Kidney capillary endothelial cell (primary cell): ENCODE measurements at places on chromosomes 12 and 14.
A peak's percentile ranks its signal among the peaks of the same experiment; 100 is the strongest.

GRCh38 chr12:1607940-1608712, 13.7 kb upstream of the FBXL14 start:
- no peak for DNase-seq

DNA sequence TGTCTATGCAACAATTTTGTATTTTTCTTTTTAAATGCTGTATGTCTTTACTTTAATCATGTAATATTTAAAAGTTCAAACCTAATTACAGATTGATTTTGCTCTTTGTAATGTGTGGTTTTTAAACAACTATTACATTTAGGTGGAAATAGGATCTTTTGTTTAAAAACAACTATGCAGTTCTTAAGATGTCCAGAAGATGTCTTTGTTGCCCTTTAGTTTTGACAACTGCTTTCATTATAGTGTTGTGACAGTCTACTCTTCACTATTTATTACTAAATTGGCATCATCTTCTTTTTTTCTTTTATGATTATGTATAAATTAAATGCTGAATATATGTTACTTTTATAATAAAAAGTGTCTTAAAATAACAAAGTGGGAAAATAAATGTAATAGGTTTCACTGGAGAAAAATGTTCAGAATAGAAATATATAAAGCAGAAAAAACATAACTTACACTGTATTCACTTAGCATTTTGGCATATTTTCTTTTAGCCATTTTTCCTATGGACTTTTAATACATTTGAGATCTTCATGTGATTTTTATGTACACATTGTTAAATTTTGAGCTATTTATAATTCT, 27.1 kb upstream of the PCNX4 start:
- peak; percentile 33 for DNase-seq

- DNase-seq, result no peak
Observed at GRCh38 chr12:22518998-22519397, 25.3 kb downstream of the C2CD5 start.

DNA sequence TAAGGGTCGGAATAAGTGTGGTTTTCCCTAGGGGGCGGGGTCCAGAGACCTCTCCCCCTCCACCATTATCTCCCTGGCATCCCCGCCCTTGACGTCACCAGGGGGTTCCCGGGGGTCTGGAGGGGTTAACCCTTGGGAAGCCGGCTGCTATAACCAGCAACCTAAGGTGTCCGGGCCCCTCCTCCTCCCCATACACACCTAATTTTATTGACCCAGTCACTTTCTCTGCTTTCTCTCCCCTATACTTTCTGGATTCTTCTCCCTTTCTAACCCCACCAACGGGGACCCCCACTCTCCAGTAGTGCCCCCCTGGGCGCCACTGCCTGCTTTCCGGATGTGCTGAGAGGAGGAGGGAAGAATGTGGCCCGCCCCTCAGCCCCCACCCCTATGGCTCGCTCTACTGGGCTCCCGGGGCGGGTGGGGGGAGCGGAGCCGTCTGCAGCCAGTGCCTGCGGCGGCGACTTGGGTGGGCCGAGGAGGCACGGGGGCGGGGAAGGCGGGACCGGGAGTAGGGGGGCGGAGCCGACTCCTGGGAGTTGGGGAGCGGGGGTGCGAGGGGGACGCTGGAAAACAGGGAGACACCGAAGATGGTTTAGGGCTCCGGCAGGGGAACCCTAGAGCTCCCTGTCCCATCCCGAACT, 1.8 kb downstream of the GLI1 start:
- no peak for DNase-seq

DNA sequence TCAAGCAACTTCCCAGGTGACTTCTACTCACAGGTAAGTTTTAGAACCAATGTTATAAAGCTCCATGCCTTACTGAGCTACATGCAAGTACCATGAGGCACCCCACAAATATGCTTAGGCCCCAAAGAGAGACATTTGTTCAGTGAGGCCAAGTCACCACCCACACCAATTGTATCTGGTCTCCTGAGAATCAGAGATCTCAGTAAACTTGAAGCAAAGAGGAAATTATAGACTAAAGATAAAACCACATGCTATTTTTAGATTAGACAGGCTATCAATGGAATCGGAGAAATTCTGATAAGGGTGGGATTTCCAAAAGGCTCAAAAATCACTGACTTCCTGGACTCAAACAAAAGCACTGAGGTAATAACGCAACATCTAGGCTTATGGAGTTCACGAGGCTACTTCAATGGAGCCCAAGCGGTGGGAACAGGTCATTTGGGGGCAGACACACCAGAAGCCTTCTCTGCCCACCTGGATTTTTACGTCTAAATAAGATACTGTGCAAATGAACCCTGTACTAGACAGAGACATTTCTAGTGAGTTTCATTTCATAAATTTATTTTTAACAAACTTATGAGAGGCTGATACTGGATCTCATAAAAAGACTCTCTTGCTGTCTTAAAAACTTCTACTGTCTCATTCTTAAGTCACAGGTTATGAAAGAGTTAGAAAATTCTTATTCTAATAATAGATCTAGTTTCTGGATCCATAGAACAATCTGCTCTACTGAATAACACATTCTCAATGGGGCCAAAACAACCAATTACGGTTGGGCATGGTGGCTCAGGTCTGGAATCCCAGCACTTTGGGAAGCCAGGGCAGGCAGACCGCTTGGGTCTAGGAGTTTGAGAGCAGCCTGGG, 7.7 kb downstream of the SLC15A4 start:
- DNase-seq, result no peak

DNA sequence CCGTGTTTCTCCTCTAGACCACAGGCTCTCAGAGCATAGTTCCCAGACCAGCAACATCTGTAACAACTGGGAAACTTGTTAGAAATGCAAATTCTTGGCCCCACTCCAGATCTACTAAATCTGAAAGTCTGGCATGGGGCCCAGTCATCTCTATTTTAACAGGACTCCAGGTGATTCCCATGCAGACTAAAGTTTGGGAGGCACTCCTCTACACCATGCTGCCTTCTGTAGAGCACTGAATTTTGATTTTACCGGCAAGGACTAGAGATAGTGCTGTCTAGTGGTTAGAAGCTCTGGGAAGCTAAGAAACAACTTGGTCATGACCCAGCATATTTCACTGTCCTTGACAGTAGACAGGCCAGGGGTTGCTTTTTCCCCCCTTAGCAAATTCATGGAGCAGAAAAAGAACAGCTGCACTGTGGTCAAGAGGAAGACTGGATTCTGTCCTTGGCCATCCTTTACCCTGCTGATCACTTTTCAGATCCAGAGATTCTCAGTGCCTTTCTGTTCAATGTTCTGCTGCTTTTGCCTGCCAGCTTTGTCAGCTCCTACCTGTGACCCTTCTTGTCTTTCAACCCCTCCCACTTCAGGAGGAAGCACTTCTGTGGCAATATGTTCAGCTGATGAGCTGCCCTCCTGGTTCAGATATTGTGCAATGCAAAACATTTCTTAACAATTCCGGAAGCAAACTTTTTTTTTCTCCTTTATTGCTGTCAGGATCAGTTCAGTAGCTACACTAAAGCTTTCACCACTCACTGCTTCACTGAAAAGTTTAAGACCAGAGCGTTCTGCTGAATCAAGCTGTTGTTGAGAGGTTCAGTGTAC, 133.8 kb upstream of the NUDT4 start:
- no peak for DNase-seq

DNA sequence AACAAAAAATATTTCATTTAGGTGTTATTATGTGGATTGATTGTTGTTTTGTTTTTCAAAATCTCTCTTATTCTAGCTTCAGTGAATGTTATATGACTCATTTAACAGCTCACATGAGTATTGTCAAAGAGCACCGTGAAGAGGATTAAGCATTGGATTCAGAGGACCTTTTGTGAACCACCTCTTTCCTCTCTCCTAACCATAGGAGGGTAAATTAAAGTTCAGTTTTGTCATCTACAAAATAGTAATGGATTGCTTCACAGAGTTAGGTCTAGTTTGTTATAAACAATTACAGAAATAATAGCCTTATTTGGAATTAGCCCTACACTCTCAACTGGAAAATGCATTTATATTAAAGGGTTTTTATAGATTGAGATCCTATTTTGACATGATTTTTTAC, 962 bp upstream of the KERA start:
- DNase-seq, result no peak

DNA sequence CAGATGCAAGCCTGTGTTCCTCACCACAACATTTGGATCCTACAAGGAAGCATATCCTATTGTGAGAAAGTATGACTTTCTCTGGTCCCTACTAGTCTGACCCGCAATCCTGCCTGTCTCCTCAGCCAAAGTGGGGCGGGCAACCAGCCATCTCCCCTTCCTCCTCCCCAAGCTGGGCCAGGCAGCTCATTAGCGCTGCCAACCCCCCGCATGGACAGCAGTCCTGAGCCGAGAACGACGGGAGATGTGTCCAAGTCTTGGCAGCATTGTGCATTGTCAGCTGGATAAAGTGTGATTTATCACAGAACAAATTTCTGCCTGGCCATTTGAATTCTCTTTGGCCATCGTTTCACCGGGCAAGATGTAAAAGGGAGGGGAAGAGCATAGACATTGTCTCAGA, 139.4 kb downstream of the SLC15A4 start:
- DNase-seq, result no peak

- no peak for DNase-seq
Observed at GRCh38 chr14:83867566-83868225, 1662.2 kb upstream of the FLRT2 start.

DNA sequence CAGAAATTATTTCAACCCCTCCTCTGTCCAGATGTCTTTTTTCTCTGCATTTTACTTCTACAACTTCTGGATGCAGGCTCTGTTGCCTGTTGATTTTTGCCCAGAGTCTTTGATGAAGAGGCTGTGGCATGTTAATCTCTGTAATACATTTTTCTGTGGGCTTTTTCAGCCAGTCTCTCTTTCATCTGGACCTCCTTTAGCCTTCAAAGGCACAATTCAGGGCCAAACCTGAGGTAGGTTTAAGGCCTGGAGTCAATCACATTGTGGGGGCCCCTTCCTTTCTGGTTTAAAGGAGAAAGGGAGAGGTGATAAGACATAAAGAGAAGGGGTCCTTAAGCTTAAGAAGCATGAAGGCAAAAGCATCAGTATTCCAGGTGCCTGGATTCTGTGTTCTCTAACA, 553.7 kb downstream of the FLRT2 start:
- DNase-seq, result no peak

- no peak for DNase-seq
Observed at GRCh38 chr14:75832621-75833297, 149.0 kb downstream of the TGFB3 start.

DNA sequence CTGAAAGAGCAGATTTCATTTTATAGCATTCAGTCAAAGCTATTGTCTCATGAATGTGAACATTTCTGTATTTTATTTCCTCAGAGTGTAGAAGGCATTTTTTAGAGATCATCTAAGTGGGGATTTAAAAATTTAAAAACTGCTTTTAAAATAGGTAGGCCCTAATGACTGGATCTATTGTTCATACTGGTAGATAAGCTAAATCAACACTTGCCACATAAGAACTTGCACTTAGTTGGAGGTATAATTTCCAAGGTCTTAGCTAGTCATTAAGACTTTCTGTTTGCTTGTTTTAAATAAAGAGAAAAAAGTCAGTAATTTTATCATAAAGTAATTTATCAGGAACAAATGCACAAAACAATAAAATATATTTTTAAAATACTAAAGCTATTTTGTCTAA, 75.2 kb upstream of the LMO3 start:
- no peak for DNase-seq

DNA sequence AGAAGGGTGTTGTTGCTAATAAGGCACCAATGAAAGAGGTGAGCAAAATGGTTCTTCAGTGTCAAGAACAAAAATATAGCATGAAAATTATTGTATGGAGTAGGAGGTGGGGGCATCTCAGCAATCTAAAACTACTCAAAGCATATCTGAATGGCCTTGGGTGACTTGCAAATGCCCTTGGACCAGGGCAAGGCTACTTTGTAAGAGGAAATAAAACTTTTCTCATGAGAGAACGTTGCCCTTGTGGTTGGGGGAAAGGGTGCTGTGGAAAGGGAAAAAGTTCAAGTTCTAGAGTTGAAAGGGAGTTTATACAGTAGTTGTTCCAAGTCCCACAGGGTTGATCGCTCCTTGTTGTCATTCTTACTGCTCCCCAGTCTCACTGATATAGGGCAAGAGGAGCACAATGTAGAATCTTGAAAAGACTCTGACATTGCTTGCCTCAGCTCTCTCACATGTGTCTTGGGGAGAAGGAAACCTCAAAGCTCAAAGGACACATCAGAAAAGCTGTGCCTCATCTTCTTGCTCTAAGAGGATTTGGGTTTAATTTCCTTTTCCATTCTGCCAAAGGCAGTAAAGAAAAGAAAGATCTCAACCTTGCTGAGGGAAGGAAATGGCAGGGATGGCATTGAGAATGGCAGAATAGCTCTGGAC, 270.5 kb downstream of the DUSP6 start:
- no peak for DNase-seq

- no peak for DNase-seq
Observed at GRCh38 chr12:11174022-11174421, 3.0 kb downstream of the SMIM10L1 start.

GRCh38 chr12:64494998-64495729, 43.2 kb downstream of the TBK1 start:
- no peak for DNase-seq

DNA sequence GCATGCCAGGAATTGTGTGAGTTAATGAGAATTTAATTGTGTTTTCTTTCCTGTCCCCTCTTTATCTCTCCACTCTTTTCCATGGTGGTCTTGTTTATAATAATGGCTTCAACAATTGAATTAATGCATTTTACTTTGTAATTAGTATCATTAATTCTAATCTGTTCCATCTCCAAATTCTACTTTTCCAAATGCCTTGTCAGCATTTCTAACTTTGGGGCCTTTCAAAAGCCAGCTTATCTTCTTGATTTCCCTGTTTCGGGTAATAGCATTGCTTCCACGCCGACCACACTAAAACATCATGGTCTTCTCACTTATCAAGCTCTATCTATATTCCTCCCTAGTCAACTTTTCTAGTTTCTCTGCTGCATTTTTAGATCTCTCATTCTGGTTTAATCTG, 54.2 kb upstream of the RMST start:
- no peak for DNase-seq

DNA sequence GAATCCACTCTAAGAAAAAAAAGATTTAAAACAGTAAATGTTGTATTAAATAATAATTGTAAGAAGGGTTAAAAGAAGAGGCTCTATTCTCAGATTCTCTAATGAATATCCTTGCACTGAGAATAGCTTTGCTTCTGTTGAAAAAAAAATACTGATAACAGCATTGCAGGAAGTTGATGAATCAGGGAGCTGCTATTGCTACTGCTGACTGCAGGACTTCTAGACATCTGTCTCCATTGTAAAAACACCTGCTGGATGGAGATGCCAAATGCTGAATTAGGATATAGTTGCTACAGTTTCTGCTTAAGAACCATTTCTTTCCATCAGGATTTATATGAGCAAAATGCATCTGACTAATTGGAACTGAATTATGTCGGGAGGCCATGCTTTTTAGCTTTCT, 50.3 kb upstream of the ANP32D start:
- no peak for DNase-seq

DNA sequence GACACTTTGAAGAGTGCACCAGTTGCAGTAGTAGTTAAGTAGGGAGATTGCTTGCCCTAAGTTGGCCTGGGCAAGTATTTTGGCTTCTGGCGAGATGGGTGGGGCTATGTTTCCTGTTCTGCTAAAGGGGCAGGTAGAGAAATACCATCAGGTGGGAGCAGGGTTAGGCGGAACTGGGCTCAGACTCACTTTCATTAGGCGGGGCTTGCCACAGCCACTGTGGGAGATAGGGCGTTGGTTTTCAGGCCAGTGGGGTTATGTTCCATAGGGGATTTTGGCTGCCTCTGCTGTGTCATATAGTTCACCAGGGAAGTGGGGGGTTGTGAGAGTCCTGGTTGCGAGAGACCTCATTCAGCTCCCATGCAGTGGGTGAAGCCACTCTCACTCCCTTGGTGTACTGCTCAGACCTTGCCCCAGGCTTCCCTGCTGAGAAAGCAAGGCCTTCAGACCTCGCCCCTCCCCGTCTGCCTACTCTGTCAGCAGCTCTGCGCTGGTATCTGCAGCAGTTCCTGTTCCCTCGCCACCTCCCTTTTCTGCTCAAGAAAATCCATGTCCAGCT, 43.3 kb downstream of the AEBP2 start:
- no peak for DNase-seq
